ENCODE measurements at places on chromosomes 5 and 9. TPM values are rescaled to one million over a fixed set of nuclear protein-coding genes. Genes with fewer than 3 reads are reported as not detected.

DNA sequence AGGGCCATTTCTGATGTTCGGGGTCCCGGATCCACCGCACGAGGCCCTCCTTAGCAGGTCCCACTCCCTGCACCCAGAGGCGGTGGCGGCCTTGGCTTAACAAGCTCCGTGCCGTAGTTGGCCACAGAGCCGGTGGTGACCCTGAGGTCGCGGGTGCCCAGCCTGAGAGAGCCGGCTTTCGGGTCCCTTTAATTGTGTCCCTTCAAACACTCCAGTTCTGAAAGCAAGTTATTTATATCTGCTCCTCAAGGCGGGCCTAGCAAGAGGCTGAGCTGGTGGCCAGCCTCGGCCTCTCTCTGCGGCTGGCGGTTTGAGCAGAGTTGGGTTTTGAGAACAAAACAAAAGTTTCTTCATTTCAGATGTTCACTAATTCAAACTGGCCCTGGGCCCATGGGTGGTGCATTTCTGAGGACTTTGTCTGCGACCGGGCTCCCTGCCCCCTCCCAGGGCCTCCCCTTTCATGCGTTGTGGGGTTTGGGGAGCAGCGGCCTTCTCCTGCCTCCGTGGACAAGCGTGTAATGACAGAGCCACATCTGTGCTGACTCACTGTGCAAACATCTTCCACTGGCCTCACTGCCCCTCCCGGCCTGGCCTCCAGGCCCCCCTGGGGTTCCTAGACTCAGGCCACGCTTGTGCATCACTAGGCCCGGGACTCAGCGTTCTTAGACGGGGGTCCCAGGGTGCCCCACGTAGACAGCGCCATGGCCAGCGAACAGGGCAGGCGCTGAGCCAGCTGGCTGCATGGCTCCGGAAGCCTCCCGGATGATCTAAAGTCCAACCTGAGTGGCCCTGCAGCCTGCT lies 49.4 kb upstream of the COL5A1 start:
- no peak overlapping the region for H3K4me3 ChIP-seq
- H3K36me3 ChIP-seq, result no peaks in the 10 kb centered on the region
- H3K27ac ChIP-seq, result no peak overlapping the region
- peak; percentile 55 for DNase-seq

GRCh38 chr5:72451741-72452505 lies 55.3 kb downstream of the ZNF366 start:
- peaks cover 4% of the 10 kb centered on the region for H3K4me1 ChIP-seq
- no peak for DNase-seq
- H3K36me3 ChIP-seq, result no peaks in the 10 kb centered on the region
- H3K27me3 ChIP-seq, result no peaks in the 10 kb centered on the region
- H3K27ac ChIP-seq, result no peak overlapping the region

DNA sequence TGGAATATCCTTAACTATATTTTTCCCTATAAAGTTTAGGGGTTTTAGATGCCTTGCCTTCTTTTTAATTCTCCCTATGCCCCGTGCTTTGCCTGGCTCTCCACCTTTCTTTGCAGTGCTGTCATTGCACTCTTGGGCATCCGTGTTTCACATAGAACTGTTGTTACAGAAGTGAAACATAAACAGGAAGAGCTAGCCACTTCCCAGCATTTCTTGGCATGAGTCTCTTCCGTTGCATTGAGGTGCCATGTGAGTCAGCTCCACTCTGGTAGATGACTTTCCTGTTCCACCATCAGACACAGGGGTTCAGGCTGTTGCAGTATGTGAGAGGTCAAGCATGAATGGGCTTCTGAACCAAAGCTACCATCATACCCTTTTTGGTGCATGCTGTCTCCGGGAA lies 73.4 kb downstream of the ANGPTL2 start:
- no peak for DNase-seq
- H3K27me3 ChIP-seq, result peaks cover 40% of the 10 kb centered on the region
- no peaks in the 10 kb centered on the region for H3K36me3 ChIP-seq
- no peak overlapping the region for H3K4me3 ChIP-seq

PTGER4 gene
- 0.11 TPM for total RNA-seq

TMEM252 gene
- total RNA-seq, result not detected

CCL27 gene
- not detected for total RNA-seq

Data from K562 (cell line).